ENCODE measurements at places on chromosomes 12 and 14. TPM values are rescaled to one million over a fixed set of nuclear protein-coding genes. Genes with fewer than 3 reads are reported as not detected.

CSRP2 gene
- 41.7 TPM for total RNA-seq

DAO gene
- not detected for total RNA-seq

NANOG gene
- 2.5 TPM for total RNA-seq

SERPINA12 gene
- not detected for total RNA-seq

CSRNP2 gene
- total RNA-seq, result 26.2 TPM

CCDC175 gene
- total RNA-seq, result not detected

CLEC14A gene
- 18.6 TPM for total RNA-seq

KRT6C gene
- 0.39 TPM for total RNA-seq

DNA sequence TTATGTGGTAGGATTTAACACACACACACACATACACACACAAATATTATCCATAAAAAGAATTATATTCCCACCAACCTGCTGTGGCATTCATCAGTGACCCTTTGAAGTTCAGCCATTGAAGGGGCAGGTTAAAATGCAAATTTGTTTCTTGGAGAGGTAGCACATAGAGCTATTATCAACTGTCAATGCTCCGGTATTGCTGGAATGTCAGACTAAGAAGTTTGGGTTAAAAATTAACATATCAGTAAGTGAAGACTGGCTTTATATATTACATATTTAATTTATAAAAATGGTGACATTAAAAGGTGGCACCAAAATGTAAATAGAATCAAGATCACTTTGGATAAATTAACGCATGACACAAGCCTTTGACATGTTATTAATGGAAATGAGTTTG lies 207.3 kb downstream of the DAD1 start:
- DNase-seq, result no peak

DNA sequence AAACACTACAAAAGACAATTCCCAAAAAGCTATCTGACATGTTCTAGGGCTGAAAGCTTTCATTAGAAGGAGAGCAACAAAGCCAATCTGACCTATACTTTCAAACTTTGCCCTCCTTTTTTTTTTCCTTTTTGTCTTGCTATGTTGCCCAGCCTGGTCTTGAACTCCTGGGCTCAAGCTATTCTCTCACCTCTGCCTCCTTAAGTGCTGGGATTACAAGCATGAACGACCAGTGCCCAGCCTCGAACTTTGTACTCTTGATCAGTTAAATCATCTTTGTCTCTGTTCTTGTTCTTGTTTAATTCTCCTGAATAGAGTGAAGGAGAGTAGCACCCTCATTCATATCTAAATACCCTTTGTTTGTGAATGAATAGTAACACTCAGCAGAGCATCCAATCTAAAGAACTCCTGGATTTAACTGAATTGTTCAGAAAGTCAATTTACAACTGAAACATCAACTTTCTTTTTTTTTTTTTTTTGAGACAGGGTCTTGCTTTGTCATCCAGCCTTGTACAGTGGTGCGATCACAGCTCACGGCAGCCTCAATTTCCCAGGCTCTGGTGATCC lies 22.1 kb downstream of the ERP29 start:
- DNase-seq, result no peak

- DNase-seq, result no peak
These were observed 240.4 kb upstream of the FAR2 start for GRCh38 chr12:28908646-28909045.

DNA sequence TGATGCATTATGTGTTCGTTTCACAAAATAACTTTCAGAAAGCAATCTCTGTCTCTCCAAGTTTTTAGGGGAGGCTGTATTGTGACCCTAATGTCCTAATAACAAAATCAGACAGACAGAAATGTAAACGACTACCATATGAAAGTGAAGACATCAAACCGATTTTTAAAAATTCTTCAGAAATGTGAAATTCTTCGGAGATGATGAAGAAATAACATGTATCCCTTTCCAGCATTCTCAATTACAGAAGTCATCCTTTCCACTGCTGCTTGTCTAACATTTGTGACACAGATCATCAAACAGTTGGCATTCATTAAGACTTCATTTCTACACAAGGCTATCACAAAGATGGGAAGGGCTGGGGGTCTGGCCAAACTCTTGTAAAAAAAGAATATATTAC lies 41.0 kb downstream of the DMAC2L start:
- no peak for DNase-seq

- no peak for DNase-seq
These were observed 11.3 kb downstream of the CFAP54 start for GRCh38 chr12:96500693-96501092.

GRCh38 chr12:40107803-40108620 lies 2.1 kb upstream of the SLC2A13 start:
- DNase-seq, result no peak

GRCh38 chr14:91269076-91269991 lies 24.8 kb upstream of the GPR68 start:
- no peak for DNase-seq

GRCh38 chr14:101256266-101256665 lies 305.0 kb upstream of the DIO3 start:
- no peak for DNase-seq

- DNase-seq, result peak; percentile 74
These were observed 35.1 kb downstream of the TMBIM6 start for GRCh38 chr12:49776413-49776812.

GRCh38 chr12:9933958-9934357 lies 1.8 kb upstream of the CLEC2A start:
- DNase-seq, result no peak

DNA sequence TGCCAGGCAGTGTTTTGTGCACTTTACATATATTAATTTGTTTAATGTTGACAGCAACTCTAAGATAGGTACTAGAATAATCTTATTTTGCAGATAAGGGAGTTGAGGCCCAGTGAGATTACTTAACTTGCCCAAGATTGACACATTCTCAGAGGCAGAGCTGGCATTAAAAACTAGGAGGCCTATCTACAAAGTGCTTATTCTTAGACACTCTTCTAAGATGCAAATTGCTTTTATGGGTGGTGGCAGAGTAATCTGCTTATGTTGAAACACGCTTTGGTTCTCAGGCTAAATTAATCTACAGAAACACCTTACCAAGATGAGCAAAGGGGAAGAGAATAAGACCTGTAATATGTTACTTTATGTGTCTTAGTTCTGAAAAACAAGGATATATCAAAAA lies 7.2 kb downstream of the MGP start:
- DNase-seq, result no peak
